ENCODE measurements at places on chromosomes 2 and 18.

DNA sequence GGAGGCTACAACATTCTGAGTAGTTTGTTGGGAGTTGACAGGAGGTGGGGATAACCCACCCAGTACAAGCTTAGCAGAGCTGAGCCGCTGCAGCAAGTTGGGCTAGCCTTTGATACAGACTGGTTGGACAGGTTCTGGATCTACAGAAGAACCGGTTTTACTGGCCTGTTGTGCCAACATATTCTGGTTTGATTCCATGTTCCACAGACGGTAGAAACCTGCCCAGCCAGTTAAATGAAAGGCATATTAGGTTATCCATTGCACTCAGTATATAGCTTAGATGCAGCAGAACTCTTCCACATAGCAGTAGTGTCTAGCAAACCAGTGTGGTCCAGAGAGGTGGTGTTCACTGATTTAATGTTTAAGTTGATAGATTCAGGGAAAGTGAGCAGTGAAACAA is 19.3 kb upstream of the RBBP8 start:
- no peak for DNase-seq

DNA sequence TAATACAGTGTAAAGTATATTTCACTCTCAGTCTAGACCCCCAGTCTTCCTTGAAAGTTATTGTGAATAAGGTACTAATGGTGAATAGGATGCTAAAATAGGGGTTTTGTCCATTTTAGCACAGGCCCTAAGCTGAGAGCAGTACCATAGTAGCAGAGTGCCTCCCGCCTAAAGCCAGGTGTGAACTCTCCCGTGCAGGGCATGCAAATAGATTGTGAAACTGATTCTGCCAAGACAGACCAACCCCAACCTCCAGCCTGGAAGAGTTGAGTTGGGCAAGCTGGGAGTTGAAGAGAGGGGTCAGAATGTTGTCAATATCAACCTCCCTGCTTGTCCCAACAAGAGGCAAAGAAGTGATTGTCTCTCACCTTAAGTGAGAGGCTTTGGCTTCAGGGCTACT is 97.4 kb upstream of the CYRIA start:
- DNase-seq, result no peak

GRCh38 chr18:5840547-5840946 is 54.8 kb downstream of the TMEM200C start:
- DNase-seq, result no peak

GRCh38 chr18:32577561-32577960 is 106.9 kb upstream of the GAREM1 start:
- DNase-seq, result no peak

DNA sequence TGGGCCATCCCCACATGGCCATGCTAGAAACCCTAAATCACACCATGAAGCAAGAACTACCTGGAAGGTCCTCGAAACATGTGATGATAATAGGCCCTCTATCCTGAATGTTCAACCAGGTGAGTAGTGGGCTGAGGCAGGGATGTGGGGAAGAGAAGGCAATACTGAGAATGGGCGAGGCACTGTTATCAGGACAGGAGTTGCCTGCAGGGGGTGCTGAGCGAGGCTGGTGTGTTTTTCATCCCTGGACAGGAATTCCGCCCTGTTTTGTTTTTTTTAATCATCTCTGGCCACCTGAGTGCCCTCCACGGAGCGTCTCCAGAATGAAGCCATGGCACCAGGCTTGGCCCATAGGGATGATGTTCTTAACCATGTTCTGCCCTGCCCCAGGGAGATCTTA is 103.0 kb upstream of the SOX11 start:
- DNase-seq, result no peak

GRCh38 chr2:226020176-226020575 is 620.7 kb downstream of the NYAP2 start:
- DNase-seq, result no peak

DNA sequence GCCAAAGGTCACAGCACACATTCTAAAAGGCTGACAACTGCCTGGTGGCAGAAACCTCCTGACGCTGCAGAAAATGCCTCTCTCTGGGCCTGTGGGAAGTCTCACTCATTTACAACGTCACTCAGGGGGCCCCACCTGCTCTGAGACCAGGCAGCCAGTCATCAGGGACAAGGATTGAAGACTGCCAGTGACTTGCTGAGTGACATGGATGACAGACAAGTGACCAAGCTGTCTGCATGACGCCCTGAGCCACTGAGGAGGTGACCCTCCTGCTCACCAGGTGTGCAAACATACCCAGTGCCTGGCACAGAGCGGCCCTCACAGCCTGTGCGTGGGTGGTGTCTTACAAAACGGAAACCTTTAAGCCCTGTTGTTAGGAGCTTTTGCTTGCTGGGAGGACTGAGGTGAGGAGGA is 392.4 kb downstream of the TNS1 start:
- peak; percentile 7 for DNase-seq

- DNase-seq, result no peak
These were observed 12.9 kb upstream of the MAPRE3 start for GRCh38 chr2:26957534-26957933.

DNA sequence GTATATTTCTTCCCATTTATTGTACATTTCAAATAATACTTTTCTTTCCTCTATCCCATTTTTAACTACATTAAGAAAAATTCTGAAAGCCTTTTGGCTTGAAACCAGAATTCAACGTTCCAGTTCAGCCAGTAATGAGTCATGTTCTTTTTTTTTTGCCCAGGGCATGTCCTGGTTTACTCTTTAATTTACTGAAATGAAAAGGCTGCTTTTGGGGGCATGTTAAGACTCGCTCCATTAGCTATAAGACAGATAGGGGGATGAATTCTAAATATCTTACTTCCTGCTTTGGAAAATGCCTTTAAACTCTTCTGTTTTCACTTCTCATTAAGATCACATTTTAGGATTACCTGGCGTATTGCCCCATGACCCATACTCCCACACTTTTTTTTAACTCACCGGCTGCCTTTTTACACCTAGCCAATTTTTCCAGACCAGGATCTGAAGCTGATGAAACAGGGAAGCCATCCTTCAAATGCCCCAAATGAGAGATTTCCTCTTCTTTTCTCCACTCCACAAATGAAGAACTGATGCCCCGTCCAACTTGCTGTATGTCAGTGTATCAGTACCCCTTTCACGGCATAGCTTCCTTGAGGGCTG is 585 bp downstream of the ABCA12 start:
- no peak for DNase-seq

DNA sequence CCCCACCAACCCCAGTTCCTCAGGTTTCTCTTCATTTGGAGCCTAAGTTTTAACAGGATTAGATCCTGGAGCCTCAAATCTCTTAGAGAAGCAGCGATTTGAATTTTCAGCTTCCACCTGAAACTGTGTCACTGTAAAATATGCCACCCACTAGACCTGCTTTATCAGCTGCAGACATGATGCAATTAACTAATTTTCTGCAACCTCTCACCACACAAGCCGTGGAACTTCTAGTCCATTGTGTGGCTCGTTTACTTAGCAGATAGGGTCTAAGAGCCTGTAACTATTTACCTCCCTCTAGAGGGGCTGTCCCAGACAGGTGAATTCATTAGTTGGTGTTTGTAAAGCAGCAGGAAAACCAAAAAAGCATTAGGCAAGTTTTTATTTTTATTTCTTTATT is 31.6 kb upstream of the FZD5 start:
- no peak for DNase-seq
